ENCODE measurements at places on chromosomes 2 and 18.
A peak's percentile ranks its signal among the peaks of the same experiment; 100 is the strongest.

GRCh38 chr2:171652416-171652785 is 34.9 kb upstream of the DYNC1I2 start:
- DNase-seq, result no peak

DNA sequence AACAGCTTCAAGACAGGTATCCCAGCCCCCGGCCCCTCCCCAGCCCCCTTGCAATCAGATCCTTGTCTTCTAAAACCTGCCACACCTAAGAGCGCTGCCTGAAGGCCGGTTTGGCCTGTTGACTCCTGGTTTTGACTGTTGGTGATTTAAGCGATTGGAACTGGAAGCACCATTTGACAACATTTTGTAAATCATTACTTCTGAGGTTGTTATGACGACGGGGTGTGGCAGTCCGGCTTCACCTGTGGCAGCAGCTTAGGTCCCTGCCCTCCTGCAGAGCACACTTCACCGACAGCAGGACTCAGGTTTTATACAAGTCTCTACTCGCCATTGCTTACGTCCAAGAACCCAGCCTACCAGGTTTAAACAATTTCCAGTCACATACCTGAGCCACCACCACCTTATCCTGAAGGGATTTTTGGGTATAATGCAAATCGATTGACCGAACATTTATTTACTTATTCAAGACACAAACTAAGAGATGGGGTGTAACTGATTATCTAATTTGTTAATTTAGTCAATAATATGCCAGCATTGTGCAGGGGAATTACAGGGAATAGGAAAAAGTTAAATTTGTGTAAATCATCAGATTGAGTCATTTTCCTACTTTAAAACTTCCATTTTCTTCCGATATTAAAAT is 707 bp upstream of the DGUOK start:
- DNase-seq, result no peak

GRCh38 chr2:99354070-99354469 is 16.9 kb downstream of the EIF5B start:
- no peak for DNase-seq

- DNase-seq, result no peak
Observed at GRCh38 chr2:219643788-219644398, 16.5 kb downstream of the SLC4A3 start.

DNA sequence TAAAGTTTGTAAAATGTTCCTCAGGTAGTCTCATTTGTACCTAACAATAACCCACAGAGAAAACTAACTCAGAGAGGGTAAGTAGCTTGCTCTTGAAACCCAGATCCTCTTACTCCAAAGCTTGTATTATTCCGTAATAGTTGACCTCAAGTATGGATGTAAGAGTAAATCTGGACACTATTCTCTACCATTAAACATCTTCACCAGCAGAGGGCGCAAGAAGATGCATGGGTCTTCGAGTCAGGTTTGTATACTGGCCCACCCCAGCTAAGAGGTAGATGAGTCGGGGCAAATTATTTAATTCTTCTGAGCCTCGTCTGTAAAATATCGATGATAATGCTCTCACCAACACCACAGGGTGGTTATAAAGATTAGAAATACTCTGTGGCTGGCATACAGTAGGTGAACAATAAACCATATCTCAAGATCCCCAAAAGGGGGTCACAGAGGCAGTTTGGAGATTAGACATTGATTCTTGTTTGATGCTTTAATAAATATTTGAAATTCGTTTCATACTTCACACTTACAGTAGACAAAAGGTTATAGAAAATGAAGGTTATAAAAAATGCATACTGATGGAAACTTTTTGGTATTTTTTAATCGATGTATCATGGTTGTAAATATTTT is 3.5 kb upstream of the CABLES1 start:
- DNase-seq, result peak; percentile 29

DNA sequence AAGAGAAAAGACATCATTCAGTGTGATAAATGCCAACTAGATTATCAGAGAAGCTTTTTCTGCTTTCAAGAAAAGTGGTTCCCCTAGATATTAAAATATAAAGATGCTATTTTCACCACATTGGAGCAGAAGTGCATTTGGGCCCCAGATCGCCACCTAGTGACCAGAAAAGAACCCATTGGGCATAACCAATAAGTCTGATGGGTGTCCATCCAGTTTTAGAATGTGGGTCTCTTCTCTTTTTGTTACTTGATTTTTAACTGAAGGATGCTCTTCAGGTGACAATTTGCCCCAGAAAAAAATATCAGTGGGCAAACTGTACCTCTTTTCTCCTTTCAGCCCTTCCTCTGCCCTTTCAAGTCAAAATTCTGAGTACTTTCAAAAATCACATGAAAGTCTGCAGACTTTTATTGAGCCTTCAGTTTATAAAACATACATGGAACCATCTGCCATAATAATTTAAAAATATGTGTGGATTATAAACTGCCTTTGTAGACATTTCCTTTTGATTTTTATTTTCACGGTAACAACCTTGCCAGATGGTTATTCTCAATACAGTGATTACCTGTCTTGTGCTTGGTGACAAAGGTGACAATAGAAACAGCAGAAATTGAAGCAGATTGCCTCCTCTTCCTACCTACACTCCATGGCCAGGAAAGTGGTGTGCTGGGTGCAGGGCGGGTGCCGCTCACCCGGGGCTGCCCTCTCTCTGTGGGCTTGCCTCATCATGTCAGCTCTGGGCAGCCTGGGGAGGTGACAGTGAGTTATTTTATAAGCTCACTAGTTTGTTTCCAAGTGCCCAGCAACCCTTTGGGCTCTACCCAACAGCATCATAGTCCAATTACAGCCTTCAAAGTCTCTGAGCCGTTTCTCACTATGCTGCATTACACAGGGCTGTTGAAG is 124.5 kb downstream of the DCDC2C start:
- no peak for DNase-seq

DNA sequence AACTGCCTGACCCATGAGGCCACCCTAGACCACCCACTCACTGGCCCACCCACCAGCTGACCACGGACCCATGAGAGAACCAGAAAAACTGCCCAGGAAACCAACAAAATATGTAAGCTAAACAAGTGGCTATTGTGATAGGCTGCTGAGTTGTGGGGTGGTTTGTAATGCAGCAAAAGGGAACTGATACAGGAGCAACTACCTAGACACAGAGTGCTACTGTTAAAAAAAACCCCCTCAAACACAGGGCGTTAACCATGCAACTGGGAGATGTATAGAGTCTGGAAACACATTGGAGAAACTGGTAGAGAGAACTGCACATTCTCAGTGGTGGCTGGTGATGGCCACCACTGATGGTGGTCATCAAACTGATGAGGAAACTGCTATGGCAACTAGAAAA is 206.3 kb upstream of the GYPC start:
- no peak for DNase-seq

DNA sequence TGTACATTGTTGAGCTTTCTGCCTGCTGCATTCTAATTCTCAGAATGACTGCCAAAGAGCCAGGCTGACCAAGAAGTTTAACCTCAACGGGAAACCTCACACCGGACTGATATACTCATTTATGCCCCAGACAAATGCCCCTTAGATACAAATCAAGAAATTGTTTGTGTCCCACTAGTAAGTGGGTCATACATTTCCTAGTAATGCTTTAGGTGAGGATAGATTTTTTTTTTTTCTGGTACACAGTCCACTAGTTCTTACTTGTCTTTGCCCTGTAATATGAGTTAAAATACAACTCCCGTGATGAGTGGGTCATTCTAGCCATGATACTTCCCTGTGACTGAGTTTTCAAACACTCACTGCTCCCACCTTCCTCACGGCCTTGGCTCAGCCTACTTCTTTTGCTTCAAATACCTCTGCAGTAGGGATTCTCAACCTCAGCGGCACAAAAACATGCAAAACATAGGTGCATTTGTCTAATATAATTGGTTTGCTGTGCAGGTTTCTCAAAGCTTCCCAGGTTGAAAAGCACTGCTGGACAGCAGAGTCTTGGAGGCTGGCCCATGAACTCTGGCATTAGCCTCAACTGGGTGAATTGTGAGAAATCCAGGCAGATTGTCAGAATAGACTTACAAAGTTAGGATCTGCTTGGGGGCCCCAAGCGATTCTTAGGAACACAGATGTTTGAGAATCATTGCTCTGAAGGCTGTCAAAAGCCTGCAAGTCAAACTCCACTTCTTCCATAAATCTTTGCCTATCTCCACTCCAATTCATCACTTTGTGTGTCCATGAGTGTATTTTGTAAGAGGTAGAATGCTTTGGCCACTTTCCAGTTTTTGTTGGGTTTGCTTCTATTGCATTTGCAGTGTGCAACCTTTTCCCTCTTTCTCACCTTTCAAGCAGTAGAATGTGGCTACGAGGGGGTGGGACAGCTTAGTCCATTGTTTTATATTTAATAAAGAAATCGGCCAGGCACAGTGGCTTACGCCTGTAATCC is 35.5 kb downstream of the TGIF1 start:
- no peak for DNase-seq

- DNase-seq, result no peak
Observed at GRCh38 chr18:28027755-28028154, 149.2 kb downstream of the CDH2 start.

DNA sequence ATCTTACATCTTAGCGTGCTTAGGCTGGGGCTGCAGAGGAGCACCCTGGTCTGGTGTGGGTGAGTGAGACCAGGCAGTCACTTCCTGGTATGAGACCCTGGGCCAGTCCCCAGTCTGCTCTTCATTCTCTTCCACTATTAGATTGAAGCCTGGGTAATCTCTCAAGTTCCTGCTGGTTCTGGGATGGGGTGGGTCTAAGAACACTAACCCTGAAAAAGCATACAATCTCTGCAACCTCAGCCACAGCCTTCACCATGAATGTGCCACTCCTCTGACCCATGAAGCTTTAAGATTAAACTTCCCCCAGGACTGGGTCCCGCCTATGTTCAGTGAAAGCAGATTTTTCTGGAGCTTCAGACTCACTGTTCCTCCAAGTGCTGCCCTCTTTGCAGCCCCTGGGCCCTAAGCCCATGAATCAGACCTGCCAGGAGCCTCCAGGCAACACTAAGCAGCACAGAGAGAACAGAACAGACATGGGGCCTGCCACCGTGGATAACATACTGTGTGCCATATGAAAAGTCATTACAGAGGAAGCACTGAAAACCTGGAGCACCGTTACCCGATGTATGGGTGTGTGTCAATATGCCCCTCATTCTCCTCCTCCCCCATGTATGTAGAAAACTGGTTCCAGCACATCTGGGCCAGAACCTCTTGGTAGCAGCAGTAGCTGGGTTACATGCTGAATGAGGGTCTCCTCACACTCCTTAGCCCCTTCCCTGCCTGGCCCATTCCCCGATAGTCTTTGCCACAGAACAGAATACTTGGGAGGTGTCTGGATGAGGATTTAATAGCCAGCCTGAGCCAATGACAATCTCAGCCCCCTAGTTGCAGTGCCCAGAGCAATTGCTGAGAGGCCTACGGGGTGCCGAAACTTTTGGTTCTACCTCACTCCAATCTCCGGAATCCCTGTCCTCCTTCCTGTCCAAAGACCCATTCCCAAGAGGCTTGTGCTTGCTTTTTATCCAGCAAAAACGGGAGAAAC is 2.7 kb upstream of the SIX2 start:
- no peak for DNase-seq

GRCh38 chr2:207142461-207142860 is 23.3 kb downstream of the KLF7 start:
- DNase-seq, result no peak

DNA sequence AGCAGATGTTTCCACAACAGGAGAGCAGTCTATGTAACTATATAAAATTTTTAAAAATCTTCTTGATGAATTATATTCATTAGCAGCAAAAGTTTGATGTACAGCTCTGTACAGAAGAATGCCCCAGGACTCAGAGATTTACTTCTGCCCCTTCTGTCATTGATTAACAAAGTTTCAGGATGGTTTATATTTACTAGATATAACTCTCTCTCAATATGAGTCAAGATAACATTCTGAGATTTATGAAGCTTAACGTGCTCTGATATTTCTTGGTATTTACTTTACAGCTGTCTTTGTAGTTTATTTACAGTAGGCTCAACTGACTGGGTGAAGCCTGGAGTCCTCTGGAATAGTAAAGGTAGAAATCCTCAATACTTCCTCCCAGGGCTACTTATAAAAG is 93.6 kb upstream of the HNMT start:
- DNase-seq, result no peak

GRCh38 chr2:16250466-16250865 is 310.1 kb downstream of the MYCN start:
- no peak for DNase-seq

- peak; percentile 24 for DNase-seq
Observed at GRCh38 chr2:148021059-148021861, at the start of gene MBD5. Gene MBD5, plus strand, starts transcription at chr2:148021091.

DNA sequence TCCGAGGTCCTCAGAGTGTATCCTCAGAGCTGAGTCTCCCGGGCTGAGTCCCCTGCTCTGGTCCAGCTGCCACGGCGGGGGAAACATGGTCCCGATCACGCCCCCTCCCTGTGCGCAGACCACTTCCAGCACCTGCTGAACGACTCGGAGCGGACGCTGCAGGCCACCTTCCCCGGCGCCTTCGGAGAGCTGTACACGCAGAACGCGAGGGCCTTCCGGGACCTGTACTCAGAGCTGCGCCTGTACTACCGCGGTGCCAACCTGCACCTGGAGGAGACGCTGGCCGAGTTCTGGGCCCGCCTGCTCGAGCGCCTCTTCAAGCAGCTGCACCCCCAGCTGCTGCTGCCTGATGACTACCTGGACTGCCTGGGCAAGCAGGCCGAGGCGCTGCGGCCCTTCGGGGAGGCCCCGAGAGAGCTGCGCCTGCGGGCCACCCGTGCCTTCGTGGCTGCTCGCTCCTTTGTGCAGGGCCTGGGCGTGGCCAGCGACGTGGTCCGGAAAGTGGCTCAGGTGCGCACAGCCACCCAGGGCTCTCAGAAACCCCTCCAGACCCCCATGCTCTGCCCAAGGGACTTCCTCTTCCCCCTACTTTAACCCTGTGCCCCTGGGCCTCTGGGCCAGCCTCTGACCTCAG is 26.7 kb downstream of the GPC1 start:
- no peak for DNase-seq

DNA sequence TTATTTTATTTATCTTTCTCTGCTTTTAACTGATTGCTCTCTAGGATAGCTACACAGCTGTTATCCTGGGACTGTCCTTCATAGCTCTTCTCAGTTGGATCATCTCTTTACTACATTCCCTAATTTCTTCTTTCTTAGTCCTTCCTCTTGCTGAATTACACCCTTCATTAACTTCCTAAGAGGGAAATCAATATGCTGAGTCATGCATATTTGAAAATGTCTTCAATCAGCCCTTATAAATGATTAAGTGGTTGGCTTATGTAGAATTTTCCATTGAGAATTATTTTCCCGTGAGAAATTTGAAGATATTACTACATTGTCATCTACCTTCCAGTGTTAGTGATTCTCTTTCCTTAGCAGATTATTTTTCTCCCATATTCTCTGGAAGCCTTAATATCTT is 214.2 kb downstream of the SOCS6 start:
- no peak for DNase-seq

- no peak for DNase-seq
Observed at GRCh38 chr2:110873056-110873502, 140.7 kb downstream of the ACOXL start.

All from stimulated activated CD8-positive, alpha-beta memory T cell treated with anti-CD3 and anti-CD28 coated beads, Interleukin-4, amount 100 ng/mL, for 4 hours (primary cell).